Calu3 (cell line): ENCODE measurements at places on chromosomes 6 and 20.

GRCh38 chr6:44649365-44650025 is 262.0 kb downstream of the CDC5L start:
- no peak for DNase-seq

DNA sequence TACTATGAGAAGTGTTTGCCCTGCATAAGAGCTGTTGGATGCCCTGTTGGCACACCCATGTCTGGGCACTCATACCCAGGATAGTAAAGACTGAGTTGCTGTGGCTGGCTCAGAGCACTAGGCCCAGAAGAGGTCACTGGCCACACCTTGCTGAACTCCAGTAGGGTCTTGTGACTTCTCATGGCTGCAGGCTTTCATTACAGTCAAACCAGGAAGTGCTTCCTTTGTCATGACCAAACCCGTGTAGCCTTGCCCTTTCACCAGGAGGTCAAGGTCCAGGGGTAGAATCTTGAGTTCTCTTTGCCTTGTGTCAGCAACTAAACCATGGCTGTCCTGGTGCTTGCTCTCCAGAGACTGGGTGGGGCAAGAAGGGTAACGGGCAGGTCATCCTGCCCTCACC is 49.5 kb downstream of the CD164 start:
- no peak for DNase-seq

- no peak for DNase-seq
Measured at GRCh38 chr20:56171087-56172012, 77.2 kb upstream of the MC3R start.

DNA sequence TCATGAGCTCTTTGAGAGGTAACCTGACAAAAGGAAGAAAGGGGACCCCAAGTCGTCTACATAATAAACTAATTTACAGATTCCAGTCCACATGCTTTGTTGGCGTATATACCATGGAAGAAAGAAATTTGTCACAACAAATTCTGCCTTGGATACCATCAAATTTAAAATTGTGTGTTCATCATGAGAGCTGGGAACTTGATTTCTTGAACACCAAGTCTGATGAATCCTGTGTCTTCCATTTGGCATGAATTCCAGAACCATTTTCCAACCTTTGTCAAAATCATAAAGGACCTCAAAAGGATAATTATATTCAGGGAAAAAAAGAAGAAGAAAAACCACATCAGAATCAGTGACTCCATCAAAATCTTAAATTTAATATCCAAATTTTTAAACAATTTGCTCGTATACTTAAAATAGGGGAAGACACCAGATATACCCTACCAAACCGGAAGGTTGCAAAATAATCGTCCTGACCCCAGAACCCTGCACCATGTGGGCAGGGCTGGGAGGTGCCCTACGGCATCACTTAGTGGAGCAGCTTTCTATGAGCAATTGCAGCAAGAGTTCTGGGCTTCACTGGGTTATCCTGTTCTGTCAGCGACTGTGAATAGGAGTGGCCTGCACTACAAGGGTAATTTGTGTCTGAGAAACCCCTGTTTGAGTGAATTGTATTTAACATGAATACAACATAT is 74.1 kb upstream of the INSM1 start:
- DNase-seq = no peak

DNA sequence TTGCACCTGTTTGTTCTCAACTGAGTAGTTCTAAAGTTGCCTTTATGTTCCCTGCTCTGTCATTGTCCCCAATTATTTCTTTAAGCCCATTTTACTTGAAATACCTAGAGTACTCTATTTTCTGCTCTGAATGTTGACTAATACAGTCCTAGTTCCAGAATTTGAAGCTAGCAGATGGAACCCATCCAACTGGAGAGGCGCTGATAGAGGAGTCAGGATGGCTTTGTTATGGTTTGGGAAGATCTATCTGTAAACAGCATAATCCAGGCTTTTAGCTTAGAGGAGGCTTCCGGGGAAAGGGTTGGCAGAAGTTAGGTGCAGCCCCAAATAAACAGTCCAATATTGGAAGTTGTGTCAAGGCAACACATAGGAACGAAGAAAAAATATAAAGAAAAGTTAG is 927.7 kb downstream of the TFAP2A start:
- no peak for DNase-seq

DNA sequence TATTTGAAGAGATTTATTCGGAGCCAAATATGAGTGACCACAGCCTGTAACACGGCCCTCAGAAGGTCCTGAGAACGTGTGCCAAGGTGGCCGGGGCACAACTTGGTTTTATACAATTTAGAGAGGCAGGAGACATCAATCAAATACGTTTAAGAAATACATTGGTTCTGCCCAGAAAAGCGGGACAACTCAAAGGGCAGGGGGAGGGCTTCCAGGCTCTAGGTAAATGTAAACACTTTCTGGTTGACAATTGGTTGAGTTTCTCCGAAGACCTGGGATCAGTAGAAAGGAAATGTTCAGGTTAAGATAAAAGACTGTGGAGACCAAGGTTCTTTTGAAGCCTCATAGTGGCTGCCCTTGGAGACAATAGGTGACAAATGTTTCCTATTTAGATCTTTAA is 18.9 kb upstream of the KIF25 start:
- no peak for DNase-seq

DNA sequence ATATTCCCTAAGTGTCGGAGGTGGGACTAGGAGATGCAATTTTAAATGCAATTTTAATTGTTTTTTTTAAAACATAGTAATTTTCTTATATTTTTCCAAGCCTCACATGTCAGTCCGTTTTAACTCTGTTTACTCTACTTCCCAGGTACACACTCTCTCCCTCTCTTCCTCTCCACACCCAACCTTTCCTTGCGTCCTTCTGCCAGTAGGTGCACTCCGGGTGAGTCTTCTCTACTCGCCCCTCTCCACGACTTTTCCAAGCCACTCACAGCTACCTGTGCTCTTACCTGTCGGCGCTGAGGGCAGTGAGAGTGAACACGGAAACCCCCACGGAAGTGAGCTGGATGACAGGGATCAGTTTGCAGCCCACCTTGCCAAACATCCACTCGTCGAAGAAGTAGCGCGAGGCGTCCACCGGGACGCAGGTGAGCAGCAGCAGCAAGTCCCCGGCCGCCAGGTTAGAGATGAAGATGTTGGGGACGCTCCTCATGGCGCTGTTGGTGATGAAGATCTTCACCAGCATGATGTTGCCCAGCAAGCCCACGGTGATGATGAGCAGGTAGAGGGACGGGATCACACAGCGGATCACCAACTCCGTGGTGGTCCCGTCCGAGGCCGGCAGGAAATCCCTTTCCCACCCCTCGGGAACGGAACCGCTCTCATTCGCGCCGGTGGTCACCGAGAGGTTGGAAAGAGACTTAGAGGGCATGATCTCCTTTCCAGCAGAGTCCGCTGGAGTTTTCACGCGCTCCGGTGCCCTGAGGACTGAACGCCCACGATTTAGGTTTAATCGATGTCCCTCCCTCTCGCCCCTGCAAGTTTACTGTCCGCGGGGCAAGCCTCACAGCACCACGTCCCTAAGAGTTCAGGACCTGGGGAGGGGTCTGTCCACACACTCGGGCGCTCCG is 44.5 kb upstream of the GJE1 start:
- DNase-seq = no peak

- DNase-seq = no peak
Measured at GRCh38 chr6:89110284-89110683, 7.6 kb downstream of the SRSF12 start.

DNA sequence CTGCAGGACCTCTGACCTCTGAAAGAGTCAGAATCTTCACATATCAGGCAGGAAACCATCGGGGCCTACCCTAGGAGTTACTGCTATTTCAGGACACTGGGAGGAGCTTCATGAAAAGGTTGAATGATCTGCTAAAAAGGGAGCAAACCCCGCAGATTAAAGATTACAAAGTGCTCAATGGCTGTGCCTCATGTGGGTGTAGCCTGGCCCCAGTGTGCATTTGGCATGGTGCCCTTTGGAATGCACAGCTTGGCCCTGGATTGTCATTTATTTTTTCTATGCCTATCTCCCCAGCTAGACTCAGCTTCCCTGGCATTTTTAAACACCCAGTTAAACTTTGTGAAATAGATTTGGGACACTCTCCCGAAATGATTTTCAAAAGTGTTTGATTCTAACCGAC is 368.5 kb upstream of the SPTLC3 start:
- no peak for DNase-seq

GRCh38 chr6:98118397-98119045 is 715.9 kb upstream of the POU3F2 start:
- DNase-seq = no peak
